ENCODE measurements at places on chromosomes 6 and 20. TPM values are rescaled to one million over a fixed set of nuclear protein-coding genes. Genes with fewer than 3 reads are reported as not detected.

The RAD21L1 gene
- not detected for total RNA-seq

The PLEKHG1 gene
- total RNA-seq = 34.2 TPM

The LY6G6D gene
- not detected for total RNA-seq

The RIPOR2 gene
- 2.1 TPM for total RNA-seq

DNA sequence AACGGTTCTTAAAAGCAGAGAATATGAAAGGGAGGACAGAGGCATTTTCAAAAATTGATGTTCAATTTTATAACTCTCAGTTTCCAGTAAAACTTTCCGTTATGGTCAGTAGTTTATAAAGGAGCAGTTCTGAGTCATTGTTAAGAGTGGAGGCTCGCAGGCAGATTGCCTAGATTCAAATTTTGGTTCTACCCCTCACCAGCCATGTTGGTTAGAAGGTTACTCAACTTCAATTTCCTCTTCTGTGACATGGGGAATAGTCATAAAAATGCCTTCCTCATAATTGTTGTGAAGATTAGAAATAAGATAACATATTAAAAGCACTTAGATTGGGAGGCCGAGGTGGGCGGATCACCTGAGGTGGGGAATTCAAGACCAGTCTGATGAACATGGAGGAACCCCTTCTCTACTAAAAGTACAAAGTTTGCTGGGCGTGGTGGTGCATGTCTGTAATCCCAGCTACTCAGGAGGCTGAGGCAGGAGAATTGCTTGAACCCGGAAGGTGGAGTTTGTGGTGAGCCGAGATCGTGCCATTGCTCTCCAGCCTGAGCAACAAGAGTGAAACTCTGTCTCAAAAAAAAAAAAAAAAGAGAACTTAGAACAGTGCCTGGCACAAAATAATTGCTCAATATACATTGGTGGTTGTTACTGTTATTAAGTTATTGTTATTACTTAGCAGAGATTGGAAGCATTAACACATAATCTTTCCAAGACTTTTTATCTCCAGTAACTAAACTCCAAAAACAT is 348.9 kb downstream of the NRN1 start:
- ATAC-seq = no peak

- peak; percentile 74 for ATAC-seq
Observed at GRCh38 chr20:61100489-61100888, 151.6 kb upstream of the CDH4 start.

GRCh38 chr20:50323777-50324775 is 133.4 kb downstream of the CEBPB start:
- ATAC-seq = no peak

DNA sequence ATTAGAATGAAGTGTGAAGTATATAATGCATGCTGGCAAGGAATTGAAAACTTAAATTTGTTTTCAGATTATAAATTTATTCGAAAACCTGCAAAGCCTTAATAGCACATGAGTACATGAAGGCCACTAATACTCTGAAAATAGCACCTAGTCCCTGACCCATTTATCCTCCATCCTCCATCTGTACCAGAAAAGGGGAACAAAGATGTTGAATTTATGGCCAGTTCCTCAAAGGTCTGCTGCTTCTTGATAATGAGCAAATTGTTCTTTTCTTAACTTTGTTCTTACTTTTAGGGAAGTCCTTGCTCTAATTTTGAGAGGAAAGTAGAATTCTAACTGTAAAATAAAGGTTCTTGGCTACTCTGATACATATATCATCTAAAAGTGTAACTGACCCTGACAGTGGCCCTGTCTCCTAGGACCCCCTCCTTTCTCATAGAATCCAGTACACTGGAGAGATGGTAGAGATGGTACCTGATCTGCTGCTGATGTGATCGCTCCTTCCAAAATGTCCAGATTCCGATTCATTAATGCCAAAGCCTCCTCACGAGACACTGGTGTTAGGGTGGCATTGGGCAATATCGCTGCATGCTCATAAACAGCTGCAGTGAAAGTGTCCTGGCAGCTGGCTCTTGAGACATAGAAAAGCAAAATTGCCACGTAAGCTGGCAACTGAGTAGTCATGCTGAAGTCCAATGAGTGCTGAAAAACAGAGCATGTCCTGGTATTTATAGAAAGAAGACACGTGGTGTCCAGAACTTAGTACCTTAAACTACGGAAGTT is at the start of gene VNN1:
VNN1 (minus strand) TSS at position 704 of the 783 bp plus-strand sequence; CDS start at position 684, 20 bp downstream.
- ATAC-seq = peak; percentile 20

DNA sequence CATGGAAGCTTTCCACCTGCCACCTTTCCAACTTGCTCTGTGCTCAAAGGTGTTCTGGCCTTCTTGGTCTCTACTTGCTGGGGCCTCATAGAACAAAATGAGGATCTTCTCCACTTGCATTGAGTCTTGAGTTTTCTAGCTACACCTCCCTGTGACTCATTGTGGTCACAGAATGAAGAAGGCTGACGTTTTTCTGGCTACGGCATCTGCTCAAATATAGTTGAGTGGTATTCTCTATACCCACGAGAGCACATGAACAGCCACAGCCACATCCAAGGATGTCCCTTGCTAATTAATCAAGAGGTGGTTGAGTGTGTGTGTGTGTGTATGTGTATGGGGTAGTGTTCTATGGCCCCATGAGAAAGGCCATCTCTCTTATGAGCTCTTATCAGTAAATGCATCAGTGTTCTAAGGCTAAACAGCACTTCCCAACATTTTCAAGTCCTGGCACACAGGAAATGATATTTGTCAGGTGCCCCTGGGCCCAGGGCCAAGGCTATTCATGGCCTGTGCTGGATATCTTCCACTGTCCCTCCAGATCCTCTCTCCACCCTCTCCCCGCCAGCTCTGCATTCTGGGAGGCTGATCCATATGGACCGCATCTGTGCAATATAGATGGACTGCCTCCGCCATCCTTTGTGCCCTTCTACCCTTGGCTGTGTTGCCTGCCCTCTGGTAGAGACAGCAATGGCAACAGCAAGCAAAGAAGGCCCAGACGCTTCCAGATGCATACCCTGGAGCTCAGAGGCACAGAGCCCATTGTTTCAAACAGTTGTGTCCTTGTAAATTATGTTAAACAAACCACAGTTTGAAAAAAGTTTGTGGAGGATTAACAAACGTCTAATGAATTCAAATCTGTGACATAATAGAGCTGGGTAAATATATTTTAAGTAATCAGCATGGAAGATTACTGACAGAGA is 150.2 kb downstream of the LRFN2 start:
- ATAC-seq = no peak

DNA sequence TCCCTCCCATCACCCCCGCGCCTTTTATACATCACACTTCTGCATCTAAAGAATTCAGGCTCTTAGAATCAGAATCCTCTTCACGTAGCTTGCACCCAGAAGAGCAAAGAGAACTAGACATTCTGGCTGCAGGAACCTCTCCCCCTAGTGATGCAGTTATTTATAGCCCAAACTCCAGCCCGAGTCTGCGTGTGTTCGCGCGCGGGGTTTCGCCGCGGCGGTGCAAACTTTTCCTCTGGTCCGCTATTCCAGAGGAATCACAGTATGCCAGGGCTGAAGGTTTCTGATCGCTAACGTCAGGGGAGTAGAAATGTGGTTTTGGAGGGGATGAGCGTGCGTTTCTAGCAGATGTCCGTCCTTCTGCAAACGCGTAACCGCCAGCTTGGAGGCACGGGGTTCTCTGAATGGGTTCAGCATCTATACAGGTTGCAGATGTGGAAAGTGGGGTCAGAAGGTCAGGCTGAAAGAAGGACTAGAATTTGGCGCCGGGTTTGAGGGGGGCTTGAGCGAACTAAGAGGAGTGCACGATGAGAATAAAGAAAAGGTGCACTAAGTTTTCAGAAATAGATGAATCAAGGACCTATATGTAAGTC is 1.8 kb downstream of the EPHA7 start:
- no peak for ATAC-seq

- ATAC-seq = no peak
Observed at GRCh38 chr6:15879371-15880261, 216.8 kb upstream of the DTNBP1 start.

GRCh38 chr20:4608861-4609260 is 112.8 kb upstream of the PRND start:
- ATAC-seq = no peak

DNA sequence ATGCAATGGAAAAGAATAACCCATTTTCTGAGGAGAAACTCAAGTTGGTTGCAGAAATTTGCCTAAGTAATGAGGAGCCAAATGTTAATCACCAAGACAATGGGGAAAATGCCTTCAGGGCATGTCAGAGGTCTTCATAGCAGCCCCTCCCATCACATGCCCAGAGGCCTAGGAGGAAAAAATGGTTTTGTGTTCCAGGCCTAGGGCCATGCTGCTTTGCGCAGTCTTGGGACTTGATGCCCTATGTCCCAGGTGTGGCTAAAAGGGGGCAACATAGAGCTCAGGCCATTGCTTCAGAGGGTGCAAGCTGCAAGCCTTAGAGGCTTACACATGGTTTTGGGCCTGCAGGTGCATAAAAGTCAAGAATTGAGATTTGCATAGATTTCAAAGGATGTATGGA is 485.9 kb downstream of the EYS start:
- ATAC-seq = no peak

DNA sequence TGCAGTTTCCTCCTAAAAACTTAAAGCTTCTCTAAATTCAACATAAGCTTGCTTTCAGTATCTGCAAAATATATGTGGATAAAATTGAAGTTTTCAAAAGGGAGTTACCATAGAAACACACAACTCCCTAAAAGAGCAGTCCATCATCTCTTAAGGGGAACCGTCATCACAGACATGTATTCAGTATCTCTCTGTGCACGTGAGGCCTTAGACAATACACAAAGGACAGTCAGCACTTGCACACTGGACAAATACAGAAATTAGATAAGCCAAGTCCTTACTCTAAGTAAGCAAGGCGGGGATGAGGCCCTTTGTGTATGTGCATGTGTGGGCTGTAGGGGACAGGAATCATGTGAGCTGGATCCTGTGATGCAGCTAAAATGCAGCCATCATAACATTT is 136.6 kb downstream of the BACH2 start:
- ATAC-seq = no peak

- ATAC-seq = peak; percentile 50
Observed at GRCh38 chr6:81451787-81452186, 300.7 kb downstream of the TENT5A start.
